IPS DF 6.9 (cell line): ENCODE measurements at places on chromosomes 5 and 9.

- no peak for DNase-seq
- H3K27me3 ChIP-seq: no peaks in the 10 kb centered on the region
- H3K36me3 ChIP-seq: no peaks in the 10 kb centered on the region
- H3K4me1 ChIP-seq: peaks cover 2% of the 10 kb centered on the region; the same call in 1 of the 2 replicates
- no peak overlapping the region for H3K4me3 ChIP-seq
- no peak overlapping the region for H3K27ac ChIP-seq
These were observed 29.3 kb upstream of the CRB2 start for GRCh38 chr9:123326662-123327093.

- H3K27ac ChIP-seq: no peak overlapping the region
- no peak overlapping the region for H3K4me3 ChIP-seq
- peaks cover 1% of the 10 kb centered on the region; the same call in 1 of the 2 replicates for H3K4me1 ChIP-seq
- no peaks in the 10 kb centered on the region for H3K36me3 ChIP-seq
- no peaks in the 10 kb centered on the region for H3K27me3 ChIP-seq
- no peak for DNase-seq
These were observed 45.2 kb downstream of the ADAM19 start for GRCh38 chr5:157530226-157530972.

- H3K27me3 ChIP-seq: peaks cover 6% of the 10 kb centered on the region; the same call in 1 of the 2 replicates
- no peaks in the 10 kb centered on the region for H3K4me1 ChIP-seq
- no peaks in the 10 kb centered on the region for H3K36me3 ChIP-seq
- no peak for DNase-seq
- no peak within 1 kb of the TSS for H3K27ac ChIP-seq
These were observed at the start of gene THBS4 for GRCh38 chr5:80034962-80035821. THBS4 (plus strand) TSS chr5:80035348; CDS start chr5:80035538, 190 bp downstream.

DNA sequence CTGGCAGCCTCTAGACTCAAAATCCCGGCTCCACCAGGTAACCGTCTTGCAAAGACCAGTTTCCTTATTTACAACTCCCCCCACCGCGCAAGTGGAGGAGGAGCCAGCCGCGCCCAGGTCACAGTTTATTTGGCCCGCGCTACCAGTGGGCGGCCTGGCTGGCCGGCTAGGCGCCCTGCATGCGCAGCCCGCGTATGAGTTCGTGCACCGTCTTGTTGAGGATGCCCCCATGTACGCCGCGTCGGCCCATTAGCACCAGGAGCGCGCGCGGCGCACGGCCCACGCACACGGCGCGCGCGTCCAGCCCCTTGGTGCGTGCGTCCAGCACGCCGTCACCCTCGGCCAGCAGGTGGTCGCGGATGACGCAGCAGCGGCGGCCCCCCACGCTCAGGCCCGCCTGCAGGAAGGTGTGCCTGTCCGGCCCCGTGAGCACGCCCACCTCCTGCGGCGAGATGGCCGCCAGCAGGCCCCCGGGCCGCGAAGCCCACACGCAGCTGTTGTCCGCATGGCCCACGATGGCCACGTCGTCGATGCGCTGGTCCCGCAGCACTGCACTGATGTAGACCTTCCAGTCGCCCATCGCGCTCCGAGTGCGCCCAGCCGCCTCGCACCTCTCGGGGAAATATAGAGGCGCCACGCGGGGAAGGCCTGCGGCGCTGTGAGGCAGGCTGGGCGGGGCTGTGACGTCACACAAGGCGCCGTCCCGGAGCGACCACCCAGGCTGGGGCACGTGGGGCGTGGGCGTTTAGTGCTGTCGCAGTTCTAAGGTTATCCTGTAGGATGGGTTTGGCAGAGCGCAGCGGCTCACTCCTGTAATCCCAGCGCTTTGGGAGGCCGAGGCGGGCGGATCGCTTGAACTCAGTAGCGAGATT is at the start of gene PFN3:
Gene PFN3 (minus strand): TSS at position 665 of the 872 bp plus-strand sequence. CDS start 85 bp downstream, at position 580.
- no peak within 1 kb of the TSS for H3K27ac ChIP-seq
- no peak for DNase-seq
- H3K4me1 ChIP-seq: peaks cover 7% of the 10 kb centered on the region
- H3K27me3 ChIP-seq: peaks cover 13% of the 10 kb centered on the region; the same call in 1 of the 2 replicates
- no peak within 1 kb of the TSS for H3K4me3 ChIP-seq

GRCh38 chr9:102106439-102106838 is 368.0 kb upstream of the GRIN3A start:
- DNase-seq: no peak
- no peaks in the 10 kb centered on the region for H3K4me1 ChIP-seq
- H3K4me3 ChIP-seq: no peak overlapping the region
- no peaks in the 10 kb centered on the region for H3K36me3 ChIP-seq
- H3K27me3 ChIP-seq: no peaks in the 10 kb centered on the region

DNA sequence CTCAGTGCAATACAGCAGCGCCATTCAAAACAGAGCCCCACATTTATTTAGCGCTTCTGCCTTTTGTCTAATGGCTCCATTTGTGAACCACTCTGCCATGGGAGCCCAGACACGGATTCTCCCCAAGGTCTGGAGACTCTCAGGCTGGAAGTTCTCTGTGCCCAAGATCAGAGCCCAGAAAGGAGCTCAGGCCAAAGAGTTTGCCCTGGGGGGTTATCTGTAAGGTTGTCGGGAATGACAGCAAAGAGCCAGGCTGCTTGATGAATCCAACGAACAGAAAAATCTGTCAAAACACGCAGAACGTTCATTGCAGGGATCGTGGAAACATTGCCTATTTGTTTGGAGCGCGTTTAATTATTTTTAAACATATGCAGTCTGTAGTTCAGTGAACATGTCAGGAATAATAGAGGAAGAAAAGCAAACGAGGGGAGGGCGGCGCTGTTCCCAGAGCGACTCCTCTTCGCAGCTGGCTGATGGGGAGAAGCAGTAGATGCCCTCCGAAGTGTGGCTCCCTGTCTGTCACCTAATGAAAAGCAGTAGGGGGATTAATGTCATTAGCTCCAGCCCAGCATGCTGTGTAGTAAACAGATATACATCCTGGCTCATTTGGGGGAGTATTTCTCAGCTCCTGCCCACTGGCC is 464.9 kb upstream of the MPDZ start:
- H3K27ac ChIP-seq: no peak overlapping the region
- no peaks in the 10 kb centered on the region for H3K27me3 ChIP-seq
- H3K4me3 ChIP-seq: no peak overlapping the region
- no peaks in the 10 kb centered on the region for H3K4me1 ChIP-seq
- no peak for DNase-seq
- no peaks in the 10 kb centered on the region for H3K36me3 ChIP-seq

DNA sequence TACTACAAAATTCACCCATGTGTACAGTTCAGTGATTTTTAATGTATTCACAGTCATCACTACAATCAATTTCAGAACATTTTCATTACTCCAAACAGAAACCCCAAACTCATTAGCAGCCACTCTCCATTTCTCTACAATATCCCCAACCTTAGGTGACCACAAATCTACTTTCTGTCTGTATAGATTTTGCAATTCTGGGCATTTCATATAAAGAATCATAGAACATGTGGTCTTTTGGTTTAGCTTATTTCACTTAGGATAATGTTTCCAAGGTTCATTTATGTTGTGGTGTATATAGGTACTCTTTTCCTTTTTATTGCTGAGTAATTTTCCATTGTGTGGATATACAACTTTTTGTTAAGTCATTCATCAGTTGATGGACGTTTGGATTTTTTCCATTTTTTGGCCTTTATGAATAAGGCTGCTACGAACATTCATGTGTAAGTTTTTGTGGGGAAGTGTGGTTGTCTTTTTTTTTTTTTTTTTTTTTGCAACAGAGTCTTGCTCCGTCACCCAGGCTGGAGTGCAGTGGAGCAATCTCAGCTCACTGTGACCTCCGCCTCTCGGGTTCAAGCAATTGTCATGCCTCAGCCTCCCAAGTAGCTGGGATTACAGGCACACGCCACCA is 54.5 kb downstream of the DOCK8 start:
- no peaks in the 10 kb centered on the region for H3K27me3 ChIP-seq
- no peak overlapping the region for H3K4me3 ChIP-seq
- no peak overlapping the region for H3K27ac ChIP-seq
- no peaks in the 10 kb centered on the region for H3K36me3 ChIP-seq
- no peaks in the 10 kb centered on the region for H3K4me1 ChIP-seq
- DNase-seq: no peak

- no peaks in the 10 kb centered on the region for H3K36me3 ChIP-seq
- no peak for DNase-seq
- no peak overlapping the region for H3K27ac ChIP-seq
These were observed 120.7 kb upstream of the PCA3 start for GRCh38 chr9:76643399-76644117.

GRCh38 chr9:93656426-93657239 is 80.2 kb downstream of the PHF2 start:
- H3K4me3 ChIP-seq: no peak overlapping the region
- H3K36me3 ChIP-seq: peaks cover 6% of the 10 kb centered on the region
- no peak overlapping the region for H3K27ac ChIP-seq
- H3K4me1 ChIP-seq: no peaks in the 10 kb centered on the region
- no peak for DNase-seq
- H3K27me3 ChIP-seq: no peaks in the 10 kb centered on the region

DNA sequence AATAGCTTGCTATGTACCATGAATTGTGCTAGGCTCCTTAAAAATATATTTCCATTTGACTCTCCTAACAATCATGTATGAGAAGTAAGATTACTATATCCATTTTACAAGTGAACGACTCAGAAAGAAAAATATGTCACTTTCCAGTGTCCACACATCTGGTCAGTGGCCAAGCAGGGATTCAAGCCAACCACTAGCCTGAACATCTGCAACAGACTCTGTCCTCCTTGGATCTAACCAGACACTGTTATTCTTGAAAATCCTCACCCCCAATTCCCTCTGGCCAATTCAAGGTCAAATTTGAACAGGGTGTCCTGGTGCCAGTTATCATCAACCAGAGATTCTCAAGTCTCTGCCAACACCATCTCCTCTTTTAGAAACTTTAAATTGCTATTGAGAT is 344.1 kb upstream of the WWC1 start:
- H3K36me3 ChIP-seq: no peaks in the 10 kb centered on the region
- H3K4me1 ChIP-seq: peaks cover 2% of the 10 kb centered on the region; the same call in 1 of the 2 replicates
- no peak for DNase-seq
- no peak overlapping the region for H3K27ac ChIP-seq
- H3K27me3 ChIP-seq: no peaks in the 10 kb centered on the region

- peaks cover 8% of the 10 kb centered on the region; the same call in 1 of the 2 replicates for H3K36me3 ChIP-seq
- no peaks in the 10 kb centered on the region for H3K27me3 ChIP-seq
- H3K4me3 ChIP-seq: no peak overlapping the region
These were observed 96.6 kb upstream of the DMRT1 start for GRCh38 chr9:744790-745484.

DNA sequence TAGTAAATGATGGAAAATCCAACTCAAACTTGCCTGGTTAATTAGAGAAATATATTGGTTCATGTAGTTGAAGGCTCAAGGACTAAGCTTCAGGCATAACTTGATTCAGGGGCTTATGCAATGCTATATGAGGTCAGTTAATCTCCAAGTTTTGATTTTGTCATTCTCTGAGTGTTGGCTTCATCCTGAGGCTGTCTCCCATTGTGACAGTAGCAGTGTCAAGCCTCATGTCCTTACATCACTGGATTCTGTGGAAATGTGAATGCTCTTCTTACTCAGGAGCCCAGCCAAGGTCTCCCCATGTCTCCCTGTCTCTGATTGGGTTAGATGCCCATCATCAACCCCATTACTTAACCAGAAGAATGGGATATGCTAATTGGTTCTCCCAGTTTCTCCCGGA is 44.4 kb upstream of the SNX2 start:
- DNase-seq: no peak
- H3K4me3 ChIP-seq: no peak overlapping the region
- H3K27me3 ChIP-seq: no peaks in the 10 kb centered on the region
- H3K27ac ChIP-seq: no peak overlapping the region
- no peaks in the 10 kb centered on the region for H3K36me3 ChIP-seq
- H3K4me1 ChIP-seq: no peaks in the 10 kb centered on the region

DNA sequence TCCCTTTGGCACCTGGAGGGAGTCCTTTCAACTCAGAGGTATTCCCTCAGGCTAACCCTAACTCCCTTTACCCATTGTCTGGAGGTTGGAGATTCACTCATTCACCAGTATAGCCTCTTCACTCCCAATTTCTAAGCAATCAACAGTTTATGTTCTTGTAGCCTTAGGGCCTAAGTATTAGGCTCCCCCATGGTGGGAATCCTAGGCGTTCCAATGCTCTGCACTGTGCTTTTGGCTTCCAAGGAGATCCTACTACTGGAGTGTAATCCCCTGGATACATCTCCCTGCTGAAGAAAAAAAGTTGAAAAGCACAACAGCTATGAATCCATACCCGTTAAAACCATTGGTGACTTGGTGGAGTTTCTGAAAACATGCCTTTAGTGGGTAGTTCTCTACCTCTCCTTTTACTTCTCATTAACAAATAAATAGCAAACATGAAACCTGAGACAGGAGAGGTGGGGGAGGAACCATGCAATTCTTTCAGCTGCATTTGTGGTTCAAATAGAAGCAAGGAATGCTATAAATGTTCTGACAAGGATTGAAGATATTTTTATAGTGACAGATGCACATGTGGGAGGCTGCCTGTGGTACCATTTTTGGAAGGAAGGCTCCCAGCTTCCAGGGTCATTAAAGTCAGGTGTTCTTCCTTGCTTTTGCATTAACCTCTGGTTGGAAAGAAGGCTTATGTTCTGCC is 397.1 kb downstream of the DMAC1 start:
- no peak for DNase-seq
- no peak overlapping the region for H3K4me3 ChIP-seq
- no peaks in the 10 kb centered on the region for H3K27me3 ChIP-seq
- H3K36me3 ChIP-seq: no peaks in the 10 kb centered on the region
- H3K27ac ChIP-seq: no peak overlapping the region
- H3K4me1 ChIP-seq: peaks cover 4% of the 10 kb centered on the region; the same call in 1 of the 2 replicates

GRCh38 chr5:92581690-92582089 is 999.3 kb downstream of the NR2F1-AS1 start:
- no peaks in the 10 kb centered on the region for H3K36me3 ChIP-seq
- H3K4me3 ChIP-seq: no peak overlapping the region
- H3K27ac ChIP-seq: no peak overlapping the region

GRCh38 chr5:54421976-54422375 is 33.5 kb upstream of the HSPB3 start:
- H3K27me3 ChIP-seq: no peaks in the 10 kb centered on the region

DNA sequence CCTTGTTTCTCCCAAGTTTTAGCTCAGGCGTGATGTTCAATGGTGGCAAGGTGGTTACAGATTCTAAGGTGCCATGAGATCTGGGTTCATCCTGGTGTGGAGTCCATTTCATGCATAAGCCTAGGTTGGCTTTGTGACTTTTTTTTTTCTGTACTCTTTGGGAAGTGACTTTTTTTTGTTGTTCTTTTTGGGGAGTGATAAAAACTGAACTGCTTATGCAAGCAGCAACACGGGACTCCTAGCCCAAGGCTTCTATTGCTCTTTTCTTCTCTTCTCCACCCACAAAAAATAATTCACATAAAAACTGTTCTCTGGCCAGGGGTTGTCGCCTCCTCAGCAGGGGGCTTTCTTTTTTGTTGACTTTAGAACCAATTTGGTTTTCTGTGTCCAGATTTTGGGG is 15.4 kb downstream of the STC2 start:
- no peaks in the 10 kb centered on the region; the same call in 1 of the 2 replicates for H3K4me1 ChIP-seq
- no peaks in the 10 kb centered on the region for H3K27me3 ChIP-seq

- H3K4me1 ChIP-seq: no peaks in the 10 kb centered on the region
- no peaks in the 10 kb centered on the region for H3K27me3 ChIP-seq
- no peak for DNase-seq
- H3K4me3 ChIP-seq: no peak overlapping the region
These were observed 15.6 kb downstream of the OLFM1 start for GRCh38 chr9:135103001-135103446.
